ENCODE measurements at places on chromosomes 6 and 20.

DNA sequence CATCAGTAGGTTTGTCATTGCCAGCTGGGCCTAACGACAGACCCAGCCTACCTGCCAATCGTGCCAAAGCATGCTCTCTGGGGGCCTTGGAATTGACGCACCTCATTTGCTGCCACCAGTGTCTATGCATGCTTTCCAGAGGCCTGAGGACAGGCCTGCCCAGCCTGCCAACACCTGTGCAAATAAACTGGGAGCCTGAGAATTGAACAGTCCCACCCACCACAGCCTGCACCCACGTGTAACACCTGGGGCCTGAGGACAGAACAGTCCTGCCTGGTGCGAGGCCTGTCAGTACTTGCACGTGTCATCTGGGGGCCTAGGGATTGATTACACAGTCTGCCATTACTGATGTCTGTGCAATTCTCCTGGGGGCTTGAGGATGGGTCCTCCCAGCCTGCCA is 6.2 kb upstream of the RNF217 start:
- no peak for DNase-seq

DNA sequence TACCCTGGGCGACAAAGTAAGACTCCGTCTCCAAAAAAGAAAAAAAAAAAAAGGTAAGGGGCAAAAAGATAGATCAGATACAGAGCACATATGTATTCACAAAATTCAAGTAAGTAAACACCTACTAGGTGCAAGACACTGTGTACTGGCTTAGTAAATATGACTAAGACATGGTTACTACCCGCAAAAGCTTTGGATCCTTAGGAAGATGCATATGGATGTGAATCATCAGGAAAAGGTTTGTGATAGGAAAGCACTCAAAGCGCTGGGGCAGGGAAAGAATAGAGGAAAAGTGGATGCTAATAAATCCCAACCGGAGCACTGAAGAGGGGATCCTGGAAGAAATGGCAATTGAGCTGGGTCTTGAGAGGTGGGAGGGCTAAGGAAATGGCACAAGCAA is 118.8 kb upstream of the FAM184A start:
- no peak for DNase-seq

DNA sequence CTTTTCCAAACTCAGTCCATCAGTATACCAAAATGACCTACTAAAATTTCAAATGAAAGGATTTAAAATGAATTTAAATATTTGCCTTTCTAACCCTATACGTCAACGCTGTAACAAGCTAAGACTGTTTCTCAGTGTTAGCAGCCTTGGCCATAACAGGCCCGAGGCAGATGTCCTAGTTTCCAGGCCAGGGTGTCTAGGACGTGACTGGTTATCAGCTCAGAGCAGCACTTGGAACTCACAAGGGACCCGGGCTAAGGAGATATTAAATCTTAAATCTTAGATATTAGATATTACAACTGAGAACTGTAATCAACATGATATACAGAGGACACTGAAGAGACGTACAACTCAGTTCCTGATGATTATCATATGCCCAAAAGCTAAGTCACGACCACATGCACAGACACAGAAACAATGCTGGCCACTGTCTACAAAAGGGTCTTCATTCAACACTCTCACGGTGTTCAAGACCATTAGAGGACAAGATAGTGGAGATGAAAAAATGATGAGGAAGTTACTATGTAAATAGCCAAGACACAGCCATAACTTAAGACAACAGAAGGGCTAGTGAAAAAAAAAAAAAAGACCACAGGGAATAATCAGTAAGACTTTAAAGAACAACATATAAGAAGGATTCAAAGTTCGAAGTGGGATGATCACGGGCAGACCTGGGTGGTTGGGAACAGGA is at the start of gene CLDN20:
CLDN20 (plus strand) TSS at position 641 of the 691 bp plus-strand sequence. CDS start 11,707 bp downstream, outside the sequence.
- DNase-seq = no peak

DNA sequence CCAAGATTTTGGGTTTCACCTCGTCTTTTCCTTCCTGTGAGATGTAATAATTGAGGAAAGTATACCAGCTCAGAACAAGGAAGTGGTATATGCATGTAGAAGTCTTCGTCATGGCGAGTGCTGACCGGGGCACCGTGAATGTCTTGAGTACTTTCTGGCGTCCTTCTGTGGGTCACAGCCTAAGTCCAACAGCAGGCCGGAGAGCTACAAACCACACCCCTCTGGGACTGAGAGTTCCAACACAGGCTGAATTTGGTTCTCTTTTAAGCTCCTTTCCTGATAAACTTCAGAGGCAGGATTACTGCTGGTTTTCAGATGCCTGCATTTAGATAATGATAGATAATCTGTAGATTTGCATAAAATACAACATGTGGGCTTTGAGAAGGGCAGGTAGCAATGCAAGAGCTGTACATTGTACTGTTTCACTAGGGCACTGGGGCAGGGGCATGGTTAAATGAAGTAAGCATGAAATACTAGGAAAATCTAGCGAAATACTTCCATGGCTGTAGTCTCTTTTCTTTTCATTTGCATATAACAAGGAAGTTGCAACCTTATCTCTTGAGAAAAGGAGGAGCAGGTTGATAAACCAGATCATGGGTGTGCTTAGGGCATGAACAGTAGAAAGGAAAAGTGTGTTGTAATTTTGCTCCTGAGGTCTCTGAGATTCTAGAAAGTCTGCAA is at the start of gene ADTRP:
ADTRP (minus strand) TSS at position 156 of the 681 bp plus-strand sequence; CDS start at position 112, 44 bp downstream.
- no peak for DNase-seq

DNA sequence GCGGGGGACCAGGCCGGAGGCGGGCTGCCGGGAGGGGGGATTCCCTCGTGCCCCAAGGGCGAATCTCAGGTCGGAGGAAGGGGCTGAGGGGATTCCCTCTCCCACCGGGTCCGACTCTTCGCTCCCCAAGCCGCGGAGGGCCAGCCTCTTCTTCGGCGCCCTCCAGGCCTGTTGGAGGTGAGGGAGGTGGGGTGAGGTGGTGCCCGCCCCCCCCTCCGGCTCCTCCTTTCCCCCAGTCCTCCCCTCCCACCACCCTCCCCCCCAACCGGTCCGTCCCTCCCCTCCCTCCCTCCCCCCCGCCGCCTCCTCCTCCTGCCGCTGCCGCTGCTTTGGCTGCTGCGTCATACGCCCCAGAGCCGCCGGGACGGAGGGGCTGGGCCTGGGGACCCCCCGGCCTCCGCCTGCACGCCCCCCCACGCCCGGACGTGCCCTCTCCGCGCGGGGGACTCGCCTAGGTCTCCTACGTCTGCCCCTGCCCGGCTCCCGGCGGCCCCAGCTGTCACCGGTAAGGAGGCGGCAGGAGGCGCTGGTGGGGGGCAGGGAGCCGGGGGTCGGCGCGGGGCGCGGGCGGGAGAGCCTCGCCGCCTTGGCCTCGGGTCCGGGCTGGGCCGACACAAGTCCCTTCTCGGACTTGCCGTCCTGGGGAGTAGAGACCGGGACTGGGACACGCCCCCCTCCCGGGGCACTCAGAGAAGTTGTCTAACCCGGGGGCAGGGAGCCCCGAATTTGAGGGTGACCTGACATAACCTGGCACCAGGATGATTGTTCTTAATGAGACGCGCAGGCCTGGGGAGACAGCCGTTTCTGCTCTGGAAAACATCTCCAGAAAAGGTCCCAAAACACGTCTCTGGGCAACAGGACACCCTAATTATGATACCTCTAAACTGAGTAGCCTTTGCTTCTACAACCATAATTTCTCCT is at the start of gene PHF1:
PHF1 (plus strand) TSS at position 304 of the 921 bp plus-strand sequence. CDS start 1,250 bp downstream, outside the sequence.
- no peak for DNase-seq

- DNase-seq = no peak
Observed at GRCh38 chr20:49283176-49283702, 5.4 kb upstream of the ZNFX1 start.

DNA sequence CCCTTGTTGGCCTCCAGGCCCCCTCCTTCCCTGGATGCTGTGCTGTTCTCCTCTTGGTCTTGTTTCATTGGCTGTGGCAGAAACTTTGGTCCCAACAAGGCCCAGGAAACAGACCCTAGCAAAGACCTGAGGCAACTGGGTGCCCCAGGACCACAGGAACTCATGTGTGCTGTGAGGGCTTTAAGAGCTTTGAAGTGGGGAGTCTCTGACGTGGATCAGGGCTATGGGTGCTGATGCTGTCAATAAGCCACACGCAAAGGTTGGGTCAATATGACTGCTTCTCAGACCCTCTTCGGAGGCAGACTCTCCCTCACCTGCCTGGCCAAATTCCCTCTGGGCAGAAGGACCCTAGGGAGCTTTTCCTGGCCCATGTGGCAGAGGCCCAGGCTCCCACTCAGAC is 91.5 kb upstream of the MLN start:
- DNase-seq = no peak

GRCh38 chr6:37137201-37138090 is 32.5 kb upstream of the PIM1 start:
- no peak for DNase-seq

GRCh38 chr6:17297271-17298080 is 16.3 kb downstream of the RBM24 start:
- DNase-seq = no peak

- DNase-seq = no peak
Observed at GRCh38 chr20:11032611-11033010, 358.8 kb upstream of the JAG1 start.

- peak; percentile 47 for DNase-seq
Observed at GRCh38 chr20:6008254-6008653, 45.6 kb downstream of the LRRN4 start.

DNA sequence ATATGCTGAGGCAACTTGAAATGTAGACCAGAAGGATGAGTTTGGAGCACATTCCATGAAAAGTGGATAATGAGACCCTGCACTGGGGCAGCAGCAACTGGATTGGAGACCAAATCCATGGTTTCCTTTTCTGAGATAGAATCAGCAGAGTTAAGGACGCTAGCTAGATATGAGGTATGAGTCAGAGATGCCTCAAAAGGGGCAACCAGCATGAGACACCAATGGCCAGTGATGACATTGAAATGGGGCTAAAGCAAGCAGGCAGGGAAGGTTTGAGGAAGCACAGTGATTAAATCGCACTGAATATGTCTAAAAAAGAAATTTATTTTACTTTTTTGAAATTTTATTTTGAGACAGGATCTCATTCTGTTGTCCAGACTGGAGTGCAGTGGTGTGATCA is 802.4 kb downstream of the TFAP2A start:
- DNase-seq = no peak

DNA sequence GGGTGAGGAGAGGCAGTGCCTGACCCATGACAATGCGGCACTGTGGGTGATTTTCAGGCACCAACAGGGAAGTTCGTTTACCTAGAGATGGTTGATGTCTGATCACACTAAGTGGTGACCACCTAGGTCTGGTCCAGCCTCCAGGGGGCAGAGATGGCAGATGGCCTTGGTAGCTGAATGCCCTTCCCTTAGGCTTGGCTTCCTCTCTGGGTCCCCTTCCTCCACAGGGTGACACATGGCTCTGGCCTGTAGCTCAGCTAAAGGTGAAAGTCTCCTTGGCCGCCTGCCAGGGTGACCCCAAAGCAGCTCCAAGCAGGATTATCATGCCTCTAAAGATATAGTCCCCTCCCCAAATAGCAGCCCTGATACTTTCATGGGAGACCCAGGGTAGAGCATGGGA is 6.4 kb downstream of the GDAP1L1 start:
- no peak for DNase-seq

DNA sequence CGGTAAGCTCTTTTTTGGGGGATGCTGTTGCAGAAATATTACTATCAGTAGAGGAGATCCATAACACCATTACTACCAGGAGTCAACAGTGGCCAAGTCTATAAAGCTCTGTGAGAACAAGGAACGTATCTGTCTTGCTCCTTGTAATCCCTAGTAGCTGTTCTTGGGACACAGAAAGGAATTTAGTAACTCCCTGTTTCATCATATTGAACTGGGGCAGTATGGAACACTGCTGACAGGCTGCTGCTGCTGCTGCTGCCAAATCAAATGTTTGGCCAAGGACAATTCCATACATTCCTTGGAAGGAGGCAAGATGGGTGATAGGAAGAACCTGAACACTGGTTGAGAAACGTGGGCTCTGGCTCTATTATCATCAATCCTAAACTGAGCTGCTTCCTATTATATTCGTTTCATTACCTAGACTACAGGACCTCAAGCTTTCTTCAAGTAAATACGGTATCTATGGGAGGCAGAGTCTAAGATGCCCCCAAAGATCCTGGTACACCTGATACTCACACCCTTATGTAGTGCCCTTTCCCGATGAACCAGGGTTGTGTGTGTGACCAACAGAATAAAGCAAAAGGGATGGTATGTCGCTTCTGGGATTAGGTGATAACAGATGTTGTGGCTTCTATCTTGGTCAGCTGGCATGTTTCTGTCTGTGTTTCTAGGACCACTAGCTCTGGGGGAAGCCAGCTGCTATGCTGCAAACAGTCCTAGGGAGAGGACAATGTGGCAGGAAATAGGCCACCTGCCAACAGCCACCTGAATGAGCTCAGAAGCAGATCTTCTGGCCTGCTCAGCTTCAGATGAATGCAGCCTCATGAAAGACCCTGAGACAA is 39.5 kb downstream of the ELOVL5 start:
- no peak for DNase-seq

DNA sequence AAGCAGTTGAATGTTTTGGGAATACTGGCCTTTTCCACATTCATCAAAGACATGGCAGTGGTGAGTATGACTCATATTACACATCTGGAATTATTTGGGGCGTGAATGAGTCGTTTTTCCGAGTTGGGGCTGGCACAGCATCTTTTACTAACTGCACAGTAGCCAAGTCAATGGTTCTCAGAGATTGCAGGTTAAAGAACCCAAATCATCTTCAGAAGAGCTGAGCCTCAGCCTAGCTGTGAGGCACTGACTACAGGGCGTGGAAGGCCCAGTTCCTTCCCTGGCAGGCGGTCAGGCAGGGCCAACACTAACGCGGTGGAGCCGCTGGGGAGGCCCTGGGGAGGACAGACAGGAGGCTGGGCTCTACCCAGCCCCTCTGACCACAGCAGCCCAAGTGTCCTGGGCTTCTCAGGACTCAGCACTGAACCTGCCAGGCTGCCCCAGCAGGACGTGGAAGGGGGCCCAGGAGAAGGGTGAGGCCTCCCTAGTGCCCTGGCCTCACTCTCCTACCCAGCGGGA is 20.1 kb upstream of the HELZ2 start:
- DNase-seq = no peak

GRCh38 chr20:21397341-21398108 is at the start of gene NKX2-4:
NKX2-4 (minus strand) TSS chr20:21397526; CDS start chr20:21397399, 127 bp downstream.
- no peak for DNase-seq

GRCh38 chr6:12490351-12490903 is 200.3 kb downstream of the EDN1 start:
- DNase-seq = no peak

GRCh38 chr20:63501818-63502670 is 3.2 kb upstream of the EEF1A2 start:
- DNase-seq = no peak

DNA sequence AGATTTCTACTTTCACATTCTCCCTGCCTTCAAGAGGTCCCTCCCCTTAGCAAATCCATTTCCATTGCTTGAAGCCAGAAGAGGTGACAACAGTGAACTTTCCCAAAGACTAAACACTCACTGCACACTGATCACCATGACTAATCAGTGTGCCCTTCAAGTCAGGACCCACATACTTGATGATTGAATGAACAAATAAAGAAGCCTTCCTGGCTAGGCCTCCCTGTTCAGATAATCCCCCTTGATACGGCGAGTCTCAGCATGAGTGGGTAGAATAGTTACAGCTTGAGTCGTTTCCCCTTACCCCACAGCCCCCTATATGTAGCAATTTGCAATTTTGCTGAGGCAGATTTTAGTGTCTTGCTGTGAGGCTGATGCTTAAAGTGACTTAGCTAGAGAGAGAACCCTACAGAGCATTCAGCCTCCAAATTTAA is 102.2 kb downstream of the UNC5CL start:
- DNase-seq = no peak
